ENCODE measurements at places on chromosomes 1 and 21.
A peak's percentile ranks its signal among the peaks of the same experiment; 100 is the strongest.

DNA sequence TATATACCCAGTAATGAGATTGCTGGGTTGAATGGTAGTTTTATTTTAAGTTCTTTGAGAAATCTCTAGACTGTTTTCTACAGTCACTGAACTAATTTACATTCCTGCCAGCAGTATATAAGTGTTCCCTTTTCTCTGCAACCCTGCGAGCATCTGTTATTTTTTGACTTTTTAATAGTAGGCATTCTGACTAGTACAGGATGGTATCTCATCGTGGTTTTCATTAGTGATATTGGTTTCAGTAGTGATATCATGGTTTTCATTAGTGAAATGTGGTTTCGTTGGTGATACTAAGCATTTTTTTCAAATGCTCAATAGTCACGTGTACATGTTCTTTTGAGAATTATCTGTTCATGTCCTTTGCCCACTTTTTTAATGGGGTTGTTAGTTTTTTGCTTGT, 316.8 kb downstream of the PTBP2 start:
- no peak for DNase-seq

- no peak for DNase-seq
Measured at GRCh38 chr1:29451368-29451892, 215.1 kb downstream of the PTPRU start.

DNA sequence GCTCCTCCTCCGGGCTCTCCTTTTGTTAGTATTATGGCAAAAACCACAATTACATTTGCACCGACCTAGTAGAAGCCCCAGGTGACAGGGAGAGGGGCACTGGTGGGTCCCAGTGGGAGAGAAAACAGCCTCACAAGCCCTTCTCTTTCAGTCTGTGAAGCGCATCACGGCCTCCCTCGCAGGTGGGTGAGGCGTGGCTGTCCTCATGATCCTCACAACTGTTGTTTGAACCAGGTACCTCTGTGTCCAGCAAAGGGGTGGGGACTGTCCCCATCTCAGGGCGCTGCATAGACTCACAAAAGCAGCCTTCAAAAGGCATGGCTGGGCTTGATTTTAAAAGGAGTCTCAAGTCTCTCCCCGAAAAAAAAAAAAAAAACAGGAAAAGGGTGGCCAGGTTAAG, 7.9 kb upstream of the C2CD2 start:
- no peak for DNase-seq

DNA sequence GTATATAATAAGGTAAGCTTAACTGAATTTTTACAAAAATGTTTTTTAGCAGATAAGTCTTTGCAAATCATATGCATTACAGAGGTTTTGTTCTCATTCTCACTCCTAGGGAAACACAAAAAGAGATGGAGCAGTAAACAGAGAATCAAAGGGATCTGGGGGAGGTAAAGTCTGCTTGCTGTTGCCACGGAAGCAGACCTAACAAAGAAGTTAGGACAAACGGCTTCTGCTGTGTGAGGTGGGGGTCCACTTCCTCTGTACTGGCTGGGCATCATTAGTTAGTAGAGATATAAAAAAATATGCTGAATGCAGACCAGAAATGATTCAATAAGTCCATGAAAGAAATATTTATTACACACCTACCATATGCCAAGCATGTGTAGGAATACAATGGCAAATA, 34.2 kb downstream of the GJA5 start:
- DNase-seq: no peak

GRCh38 chr1:74995821-74996220, 138.4 kb upstream of the LHX8 start:
- no peak for DNase-seq

DNA sequence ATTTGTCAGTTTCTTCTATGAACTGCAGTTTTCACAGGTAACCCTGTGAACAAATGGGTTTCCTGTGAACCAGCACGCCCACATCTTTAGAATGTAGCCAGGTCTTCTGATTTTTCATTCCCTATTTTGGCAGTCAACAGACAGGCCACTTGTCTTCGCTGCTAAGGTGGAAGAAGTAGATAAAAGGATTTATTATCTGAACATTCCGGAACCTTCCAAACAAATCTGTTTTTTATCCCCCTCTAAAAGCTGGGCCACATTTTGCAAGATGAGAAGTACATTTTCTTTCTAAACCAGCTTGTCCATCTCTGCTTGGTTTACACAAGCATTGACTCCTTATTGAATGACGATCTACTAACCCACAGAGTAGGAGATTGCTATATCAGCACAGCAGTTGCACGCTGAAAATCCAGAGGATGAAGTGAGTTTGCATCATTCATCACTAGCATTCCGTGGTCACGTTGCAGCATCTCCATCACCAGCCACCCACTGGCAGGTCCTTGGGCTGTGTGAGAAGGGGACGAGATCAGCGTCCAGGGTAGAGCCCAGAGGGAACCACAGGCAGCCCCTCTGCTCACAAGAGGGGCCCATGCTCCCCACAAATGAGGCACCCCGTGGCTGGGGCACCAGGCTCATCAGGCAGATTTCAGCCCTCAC, 83.5 kb downstream of the TOMM20 start:
- no peak for DNase-seq

DNA sequence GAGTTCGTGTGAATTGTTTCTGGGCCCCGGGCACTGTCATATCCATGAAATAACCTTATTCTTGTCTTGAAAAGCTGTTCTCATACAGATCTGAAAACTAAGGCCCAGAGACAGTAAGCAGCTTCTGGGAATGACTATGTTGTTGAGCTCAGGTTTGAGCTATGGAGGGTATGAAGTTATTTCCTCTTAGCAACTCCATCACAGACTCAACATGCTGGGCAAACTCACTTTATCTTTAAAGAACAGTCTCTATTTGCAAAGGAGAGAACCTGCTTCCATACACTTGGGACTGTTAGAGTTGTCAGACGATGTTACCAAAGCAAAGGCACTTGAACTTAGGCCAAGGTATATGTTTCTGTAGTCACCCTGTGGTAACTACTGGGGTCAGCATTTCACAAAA, 90.0 kb downstream of the GPR88 start:
- no peak for DNase-seq

DNA sequence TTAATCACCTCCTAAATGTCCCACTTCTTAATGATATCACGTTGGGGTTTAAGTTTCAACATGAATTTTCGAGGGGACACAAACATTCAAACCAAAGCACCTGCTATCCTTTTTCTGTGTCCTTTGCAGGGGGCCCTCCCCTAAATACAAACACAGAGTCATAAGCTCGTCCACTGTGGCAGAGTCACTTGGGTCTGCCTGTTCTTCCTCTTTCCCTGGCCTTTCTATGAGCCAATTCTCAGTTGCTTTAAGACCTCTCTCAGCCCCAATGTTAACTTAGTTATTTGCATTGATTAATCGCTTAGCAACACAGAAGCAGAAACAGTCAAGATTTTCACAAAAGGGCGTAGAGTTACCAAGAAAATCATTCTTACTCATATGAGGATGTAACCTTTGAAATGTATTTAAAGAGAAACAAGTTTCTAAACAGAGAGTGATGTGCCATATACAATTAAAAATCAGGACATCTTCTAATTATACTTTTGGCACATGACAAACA, 14.9 kb downstream of the APCS start:
- DNase-seq: no peak

GRCh38 chr1:153390938-153391710, at the start of gene S100A8:
TSS of gene S100A8 (minus strand) at chr1:153391073. CDS start at chr1:153390535, 538 bp downstream.
- DNase-seq: no peak

GRCh38 chr1:21200767-21201166, 24.1 kb upstream of the EIF4G3 start:
- no peak for DNase-seq

DNA sequence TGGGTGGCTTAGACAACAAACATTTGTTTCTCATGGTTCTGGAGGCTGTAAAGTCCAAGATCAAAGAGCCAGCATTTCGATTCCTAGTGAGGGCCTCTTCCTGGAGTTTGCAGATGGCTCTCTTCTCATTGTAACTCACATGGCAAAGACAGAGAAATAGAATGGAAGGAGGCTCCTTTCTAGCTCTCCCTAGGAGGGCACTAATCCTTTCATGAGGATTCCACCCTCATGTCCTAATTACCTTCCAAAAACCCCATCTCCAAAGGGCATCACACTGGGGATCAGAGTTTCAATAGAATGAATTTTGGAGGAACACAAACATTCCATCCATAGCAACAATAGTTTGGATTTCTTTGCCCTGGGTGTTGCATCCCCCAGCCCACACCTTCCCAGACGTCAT, 247.3 kb downstream of the TTLL7 start:
- DNase-seq: no peak

GRCh38 chr1:202104073-202104472, 18.6 kb upstream of the GPR37L1 start:
- DNase-seq: no peak

GRCh38 chr1:145960468-145961108, 2.8 kb upstream of the LIX1L start:
- DNase-seq: no peak

DNA sequence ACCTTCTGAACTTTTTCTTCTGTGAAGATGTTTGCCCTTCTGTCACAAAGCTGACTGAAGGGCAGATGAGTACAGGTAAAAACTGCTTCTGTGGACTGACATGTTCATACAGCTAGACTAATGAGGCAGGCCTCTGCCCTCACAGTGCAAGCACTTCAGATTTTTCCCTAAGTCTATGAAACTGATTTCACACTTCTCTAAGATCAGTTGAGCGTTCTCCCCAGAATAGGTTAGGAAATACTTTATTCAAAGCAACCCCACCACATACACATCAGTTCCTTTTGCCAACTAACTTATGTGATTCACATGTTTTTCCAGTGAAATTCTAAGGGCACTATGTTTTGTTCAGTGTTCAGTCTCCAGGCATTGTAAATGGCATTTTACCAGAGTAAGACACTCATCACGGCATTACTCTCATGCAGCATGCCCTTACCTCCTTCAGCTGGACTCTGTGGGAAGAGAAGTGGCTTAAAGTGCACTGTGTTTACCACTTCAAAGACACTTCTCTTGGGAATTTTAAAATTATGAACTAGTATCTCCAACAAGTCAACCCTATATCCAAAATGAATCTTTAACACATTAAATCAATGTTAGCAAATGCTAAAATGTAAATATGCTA, 5.4 kb upstream of the PSMG1 start:
- no peak for DNase-seq

DNA sequence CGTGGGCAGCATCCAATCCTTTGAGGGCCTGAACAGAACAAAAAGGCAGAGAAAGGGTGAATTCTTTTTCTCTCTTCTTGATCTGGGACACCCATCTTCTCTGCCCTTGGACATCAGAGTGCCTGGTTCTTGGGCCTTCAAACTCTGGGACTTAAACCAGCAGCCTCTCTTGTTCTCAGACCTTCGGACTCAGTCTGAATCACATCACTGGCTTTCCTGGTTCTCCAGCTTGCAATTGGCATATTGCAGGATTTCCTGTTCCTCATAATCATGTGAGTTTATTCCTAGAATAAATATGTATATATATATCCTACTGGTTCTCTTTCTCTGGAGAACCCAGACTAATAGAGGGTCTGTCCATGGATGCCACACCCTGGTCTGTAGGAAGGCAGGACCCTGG, 16.3 kb upstream of the TENT5C start:
- DNase-seq: no peak

DNA sequence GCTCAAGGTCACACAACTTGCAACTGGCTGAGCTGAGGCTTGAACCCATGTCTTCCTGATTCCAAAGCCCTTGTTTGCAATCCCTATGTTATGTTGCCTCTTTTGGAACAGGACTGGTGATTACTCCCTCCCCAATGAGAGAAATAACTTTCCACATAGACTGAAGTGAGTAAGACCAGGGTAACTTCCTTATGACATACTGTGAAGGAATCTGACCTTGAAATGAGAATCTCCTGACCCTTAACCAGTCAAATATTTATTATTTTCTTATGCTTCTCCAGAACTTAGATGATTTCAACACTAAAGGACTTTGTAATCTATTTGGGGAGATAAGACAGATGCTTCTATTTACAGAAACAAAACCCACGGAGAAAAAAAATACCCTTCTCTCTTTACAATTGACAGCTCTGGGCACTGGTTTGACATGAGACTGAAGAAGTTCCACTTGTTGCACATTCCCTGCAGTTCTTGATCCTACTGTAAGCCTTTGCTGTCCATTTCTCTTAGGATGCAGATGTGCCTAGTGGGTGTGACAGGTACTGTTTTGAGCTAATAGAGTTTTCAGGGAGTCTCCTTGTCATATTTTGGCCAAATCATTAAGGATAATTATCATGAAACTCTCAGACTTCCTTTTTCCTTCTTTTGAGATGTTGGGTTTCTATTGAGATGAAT, 3.9 kb upstream of the RPTN start:
- no peak for DNase-seq

- no peak for DNase-seq
Measured at GRCh38 chr1:243890576-243890975, 40.5 kb upstream of the AKT3 start.

DNA sequence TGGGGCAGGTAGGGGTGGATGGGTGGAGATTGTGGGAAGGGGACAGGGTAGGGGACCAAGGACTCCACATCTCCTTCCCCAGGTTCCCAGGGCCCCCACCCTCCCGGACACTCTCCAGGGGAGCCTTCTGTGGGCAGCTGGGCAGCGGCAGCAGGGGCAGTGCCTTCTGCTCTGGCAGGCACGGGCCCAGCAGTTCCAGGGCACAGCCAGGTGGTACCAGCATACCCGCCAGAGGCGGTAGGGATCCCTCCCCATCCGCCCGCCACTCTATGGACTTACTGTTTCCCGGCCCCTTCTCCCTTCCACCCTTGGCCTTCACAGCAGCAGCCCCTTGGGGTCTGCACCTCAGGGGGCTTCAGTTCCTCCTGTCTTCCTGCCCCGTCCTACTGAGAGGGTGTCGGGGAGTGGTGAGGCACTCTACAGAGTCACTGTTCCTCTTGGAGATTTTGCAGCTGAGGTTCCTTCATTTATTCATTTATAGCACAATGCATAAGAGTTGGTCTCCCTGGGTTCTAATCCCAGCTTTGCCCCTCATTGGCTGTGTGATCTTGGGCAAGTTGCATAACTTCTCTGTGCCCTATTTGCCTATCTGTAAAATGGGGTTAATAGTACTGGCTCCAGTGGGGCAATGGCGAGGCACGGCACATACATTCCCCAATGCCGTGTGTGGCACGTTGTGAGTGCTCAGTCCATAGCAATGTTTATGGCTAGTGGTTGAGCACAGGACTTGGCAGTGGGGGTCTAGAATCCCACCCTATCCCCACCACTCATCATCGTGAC, 17.0 kb downstream of the C1orf167 start:
- no peak for DNase-seq

DNA sequence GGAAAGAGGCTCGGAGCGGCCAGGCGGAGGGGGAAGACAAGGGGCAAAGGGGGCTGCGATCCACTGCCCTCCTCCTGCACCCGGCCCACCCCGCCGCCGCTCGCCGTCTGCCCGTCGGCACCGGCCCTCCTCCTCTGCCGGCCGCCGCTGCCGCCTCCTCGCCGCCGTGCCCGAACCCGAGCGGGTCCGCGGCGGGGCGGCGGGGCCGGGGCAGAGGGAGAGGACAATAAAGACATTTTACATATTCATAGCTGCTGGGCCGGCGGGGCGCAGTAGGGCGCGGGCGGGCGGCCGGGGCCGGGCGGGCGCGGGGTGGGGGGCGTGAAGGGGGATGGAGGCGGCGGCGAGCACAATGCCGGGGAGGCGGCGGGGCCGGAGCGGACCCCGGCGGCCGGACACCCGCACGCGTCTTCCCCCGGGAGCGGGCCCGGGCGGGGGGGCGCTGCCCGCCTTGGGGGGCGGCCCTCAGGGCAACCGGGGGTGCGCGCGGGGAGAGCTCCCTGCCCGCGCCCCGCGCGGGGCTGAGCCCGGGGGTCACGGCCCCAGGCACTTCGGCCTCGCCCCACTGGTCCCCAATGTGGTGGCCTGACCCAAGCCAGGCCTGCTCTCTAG, 546 bp downstream of the POU2F1 start:
- DNase-seq: peak; percentile 3

Data from stimulated activated CD4-positive, alpha-beta T cell treated with anti-CD3 and anti-CD28 coated beads, Interleukin-12 subunit alpha, Interleukin-12 subunit beta, amount 100 ng/mL, for 48 hours (primary cell).